ENCODE measurements at places on chromosomes 1 and 21. TPM values are rescaled to one million over a fixed set of nuclear protein-coding genes. Genes with fewer than 3 reads are reported as not detected.

SPRR5 gene
- not detected for total RNA-seq

TFF1 gene
- total RNA-seq, result not detected

GRCh38 chr1:58158016-58158415, 388.5 kb downstream of the OMA1 start:
- no peak for DNase-seq

DNA sequence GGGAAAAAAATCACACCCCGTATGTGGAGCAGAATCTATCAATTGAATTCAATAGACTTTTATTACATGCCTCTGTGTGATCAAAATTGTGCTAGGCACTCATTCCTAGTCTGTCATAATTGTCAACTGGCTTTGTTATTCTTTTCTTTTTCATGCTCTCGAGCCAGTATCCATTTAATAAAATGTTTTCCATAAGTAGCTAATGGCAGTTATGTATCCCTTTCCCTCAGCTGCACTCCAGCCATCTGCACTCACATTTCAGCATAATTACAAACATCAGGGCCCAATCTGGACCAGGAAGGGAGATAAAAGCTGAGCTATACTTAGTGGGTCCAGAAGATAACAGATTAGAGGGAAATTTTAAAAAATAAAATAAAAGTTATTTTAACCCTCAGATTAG, 15.9 kb downstream of the RGS5 start:
- DNase-seq, result no peak

ZNF695 gene
- 11.4 TPM for total RNA-seq

BNIPL gene
- total RNA-seq, result 0.86 TPM

- DNase-seq, result peak; percentile 56
Observed at GRCh38 chr1:247407180-247407616, 8.8 kb upstream of the NLRP3 start.

TCP10L gene
- not detected for total RNA-seq

DNA sequence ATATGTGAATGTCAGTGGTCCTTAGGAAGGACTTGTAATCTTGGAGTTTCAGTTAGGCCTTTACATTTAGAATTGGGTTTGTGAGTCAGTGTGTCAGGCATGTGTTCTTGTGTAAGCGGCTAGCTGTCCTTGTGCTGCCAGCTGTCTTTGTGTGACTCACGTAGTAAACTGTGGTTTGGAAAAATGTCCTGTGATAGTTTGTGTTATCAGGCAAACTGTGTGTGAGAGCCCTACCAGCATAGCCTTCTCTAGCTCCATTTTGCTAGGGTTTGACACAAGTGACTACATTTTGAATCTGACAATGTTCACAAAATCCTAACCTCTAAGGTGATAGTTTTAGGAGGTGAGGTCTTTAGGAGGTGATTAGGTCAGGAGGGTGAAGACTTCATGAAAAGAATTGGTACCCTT, 6.9 kb upstream of the SLC35D1 start:
- peak; percentile 89 for DNase-seq

EDN2 gene
- 2.6 TPM for total RNA-seq

TSPEAR gene
- not detected for total RNA-seq

All from A172 (cell line).